ENCODE measurements at places on chromosomes 16 and 17. TPM values are rescaled to one million over a fixed set of nuclear protein-coding genes. Genes with fewer than 3 reads are reported as not detected.
A peak's percentile ranks its signal among the peaks of the same experiment; 100 is the strongest.

DNA sequence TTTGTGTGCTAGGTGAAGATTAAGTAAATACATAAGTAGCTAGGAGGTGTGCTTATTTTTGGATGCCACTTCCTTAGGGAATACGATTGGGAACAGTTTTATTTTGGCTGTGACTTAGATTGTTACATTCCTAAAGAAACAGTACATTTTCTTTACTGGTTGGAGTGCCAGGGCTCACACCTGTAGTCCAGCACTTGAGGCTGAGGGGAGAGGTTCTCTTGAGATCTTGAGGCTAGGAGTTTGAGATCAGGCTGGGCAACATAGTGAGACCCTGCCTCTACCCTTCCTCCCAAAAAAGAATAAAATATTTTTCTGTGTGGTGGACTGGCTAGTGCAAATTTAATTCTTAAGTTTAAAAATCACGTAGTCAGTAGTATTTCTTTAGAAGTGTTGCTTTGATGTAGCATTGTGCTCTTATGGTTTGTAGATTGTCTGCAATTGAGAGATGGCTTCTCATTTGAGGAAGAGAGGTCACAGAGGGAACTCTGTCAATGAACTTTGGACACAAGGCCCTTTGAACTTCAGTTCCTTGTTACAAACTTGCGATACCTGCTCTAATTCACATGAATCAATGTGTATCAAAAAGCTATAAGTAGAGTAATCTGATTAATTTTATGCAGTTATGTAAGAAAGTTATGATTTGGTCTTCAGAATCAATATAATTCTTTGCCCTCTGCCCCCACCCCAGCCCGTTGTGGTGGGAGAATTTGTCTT, 7.1 kb downstream of the HAPSTR1 start:
- no peak for DNase-seq

GRCh38 chr16:51624080-51624775, 473.2 kb upstream of the SALL1 start:
- DNase-seq, result no peak

GRCh38 chr17:35537601-35538141, at the start of gene SLFN12L:
Gene SLFN12L, minus strand, starts transcription at chr17:35537678. Its CDS starts 15,314 bp downstream, at chr17:35522364.
- no peak for DNase-seq

GRCh38 chr17:3750926-3751325, 27.2 kb downstream of the HASPIN start:
- no peak for DNase-seq

DNA sequence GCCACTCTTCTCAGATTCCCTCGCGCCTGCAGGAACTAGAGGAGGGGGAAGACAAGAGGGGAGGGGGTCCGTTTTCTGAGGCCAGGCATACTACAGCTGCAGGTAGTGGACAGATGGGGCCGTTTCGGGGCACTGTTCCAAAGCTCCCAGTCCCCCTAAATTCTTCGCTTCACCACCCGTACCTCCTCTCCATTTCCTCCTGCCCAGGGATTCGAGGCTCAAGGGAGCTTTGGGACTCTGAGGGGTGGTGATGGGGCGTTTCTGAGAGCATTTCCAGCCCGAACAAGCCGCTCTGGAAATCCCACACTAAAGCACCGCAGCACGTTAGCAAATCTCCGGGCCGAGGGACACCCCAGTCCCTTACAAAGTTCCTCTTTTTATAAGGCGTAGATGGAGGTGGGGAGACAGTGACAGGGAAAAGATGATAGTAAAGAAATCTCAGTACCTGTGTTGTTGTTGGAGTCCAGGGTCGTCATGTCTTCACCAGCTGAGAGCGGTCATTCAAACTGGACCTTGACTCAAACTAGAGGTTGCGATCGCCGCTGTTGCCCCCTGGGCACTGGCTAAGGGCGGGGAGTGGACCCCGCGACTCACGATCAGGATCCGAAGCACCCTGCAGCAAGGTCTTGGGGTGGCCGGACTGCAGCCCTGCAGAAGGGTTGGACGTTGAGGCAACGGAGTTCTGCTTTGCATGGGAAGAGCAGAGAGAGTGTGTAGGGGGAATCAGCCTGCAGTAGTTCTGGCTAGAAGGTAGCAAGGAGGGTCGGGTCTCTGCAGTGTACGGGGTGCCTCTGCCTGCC, 570 bp downstream of the NR1D1 start:
- DNase-seq, result no peak

DNA sequence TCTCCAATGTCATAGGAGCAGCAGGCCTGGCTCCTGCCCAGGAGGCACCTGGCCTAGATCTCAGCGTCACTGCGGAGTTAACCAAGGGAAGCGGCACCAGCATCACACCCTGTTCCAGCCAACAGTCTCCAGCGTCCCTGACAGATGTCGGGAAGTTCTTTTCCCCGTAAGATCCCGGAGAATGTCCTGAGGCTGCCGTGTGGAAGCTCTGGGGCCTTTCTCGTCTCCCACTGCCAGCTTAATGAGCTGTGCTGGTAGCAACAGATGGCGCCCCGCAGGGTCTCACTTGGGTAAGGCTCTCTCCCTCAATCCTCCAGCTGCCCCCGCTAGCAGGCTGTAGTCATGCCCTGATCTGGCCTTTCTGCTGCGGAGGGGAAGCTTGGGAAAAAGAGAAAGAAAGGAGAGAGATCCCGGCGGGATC, 57.5 kb downstream of the MARCHF10 start:
- peak; percentile 26 for DNase-seq

DNA sequence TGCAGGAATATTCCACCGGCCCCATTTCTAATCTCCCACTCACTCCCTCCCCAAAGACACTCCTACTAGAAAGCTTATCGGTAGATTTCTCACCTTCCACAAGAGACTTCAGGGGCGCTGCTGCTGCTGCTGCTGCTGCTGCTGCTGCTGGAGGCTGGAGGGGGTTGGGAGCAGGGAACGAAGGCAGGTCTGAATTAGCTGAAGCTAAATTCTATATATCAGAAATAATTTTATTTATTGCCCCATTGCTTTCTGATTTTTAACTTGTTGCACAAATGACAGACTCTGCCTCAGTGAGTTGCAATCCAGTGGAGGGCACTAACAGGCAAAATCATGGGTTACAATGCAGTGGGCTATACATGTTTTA, 25.8 kb upstream of the HLF start:
- peak; percentile 22 for DNase-seq

GRCh38 chr17:75476271-75476671, 19.8 kb downstream of the TMEM94 start:
- no peak for DNase-seq

DNA sequence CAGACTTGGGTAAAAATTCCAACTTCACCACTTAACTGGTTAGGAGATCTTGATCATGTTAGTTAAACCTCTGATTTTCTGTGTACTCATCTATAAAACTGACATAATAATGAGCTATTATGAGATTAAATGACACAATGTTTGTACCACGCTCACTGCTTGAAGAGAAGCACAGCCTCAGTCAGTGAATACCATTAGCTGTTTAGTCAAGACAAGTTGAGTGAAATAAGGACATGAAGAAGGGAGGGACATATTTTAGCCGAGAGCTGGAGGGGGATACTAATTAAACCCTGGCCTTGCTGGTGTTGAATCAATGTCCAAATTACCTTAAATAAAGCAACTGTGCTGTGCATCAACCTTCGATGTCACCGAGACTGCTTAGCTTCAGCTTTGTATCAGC, 105.1 kb upstream of the TOX3 start:
- no peak for DNase-seq

TBC1D28 gene
- not detected for total RNA-seq

- DNase-seq, result no peak
Observed at GRCh38 chr16:3074860-3075522, 9.6 kb downstream of the IL32 start.

- DNase-seq, result peak; percentile 55
Observed at GRCh38 chr17:45092911-45093430, 31.9 kb downstream of the NMT1 start.

- no peak for DNase-seq
Observed at GRCh38 chr16:17339764-17340541, 130.8 kb downstream of the XYLT1 start.

HLF gene
- total RNA-seq, result 4.9 TPM

- DNase-seq, result no peak
Observed at GRCh38 chr16:50581845-50582244, 33.6 kb downstream of the NKD1 start.

P2RX5 gene
- 0.99 TPM for total RNA-seq

FOXN1 gene
- not detected for total RNA-seq

GRCh38 chr16:47004652-47005051, 31.2 kb upstream of the DNAJA2 start:
- no peak for DNase-seq

SLC5A10 gene
- total RNA-seq, result not detected

ASIC2 gene
- not detected for total RNA-seq

ADAMTS18 gene
- 0.52 TPM for total RNA-seq

- no peak for DNase-seq
Observed at GRCh38 chr16:49458656-49459445, 85.2 kb downstream of the C16orf78 start.
